ENCODE measurements at places on chromosomes 4 and X. TPM values are rescaled to one million over a fixed set of nuclear protein-coding genes. Genes with fewer than 3 reads are reported as not detected.

PPM1K gene
- total RNA-seq = 36.8 TPM

PCDH18 gene
- 93.9 TPM for total RNA-seq

C4orf50 gene
- 1.4 TPM for total RNA-seq

MAGEA4 gene
- not detected for total RNA-seq

GRCh38 chr4:108272561-108272960, 103.8 kb upstream of the LEF1 start:
- DNase-seq = no peak

GRCh38 chr4:123667496-123667895, 270.9 kb downstream of the SPRY1 start:
- DNase-seq = no peak

- DNase-seq = peak; percentile 59
These were observed 38.5 kb downstream of the ZCCHC12 start for GRCh38 chrX:118862091-118862490.

DNA sequence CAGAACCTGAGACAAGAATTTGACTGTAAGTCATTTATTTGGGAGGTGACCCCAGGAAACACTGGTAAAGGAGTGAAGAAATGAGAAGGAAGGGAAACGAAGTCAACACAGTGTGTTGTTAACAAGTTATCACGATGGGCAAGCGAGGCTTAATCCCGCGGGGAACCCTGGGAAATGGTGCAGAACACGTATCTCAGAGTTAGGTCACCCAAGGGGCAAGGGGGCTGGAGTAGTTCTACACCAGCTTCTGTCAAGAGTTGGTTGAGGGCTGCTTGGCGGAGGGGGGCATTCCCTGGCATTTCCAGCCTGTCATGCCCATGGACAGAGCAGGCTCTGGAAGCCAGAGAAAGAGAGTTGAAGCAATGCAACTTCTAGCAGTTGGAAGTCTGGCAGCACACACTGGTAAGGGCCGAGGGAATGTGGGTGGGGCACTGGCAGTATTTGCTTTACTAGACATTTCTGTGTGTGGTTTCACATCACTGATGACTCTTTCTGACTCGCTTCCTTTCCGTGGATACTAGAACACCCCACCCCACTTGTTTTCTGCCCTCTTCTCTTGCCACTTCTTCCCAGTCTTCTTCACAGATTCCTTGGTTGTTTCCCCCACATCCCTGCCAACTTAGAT, 52.2 kb upstream of the ADGRG2 start:
- peak; percentile 5 for DNase-seq

DNA sequence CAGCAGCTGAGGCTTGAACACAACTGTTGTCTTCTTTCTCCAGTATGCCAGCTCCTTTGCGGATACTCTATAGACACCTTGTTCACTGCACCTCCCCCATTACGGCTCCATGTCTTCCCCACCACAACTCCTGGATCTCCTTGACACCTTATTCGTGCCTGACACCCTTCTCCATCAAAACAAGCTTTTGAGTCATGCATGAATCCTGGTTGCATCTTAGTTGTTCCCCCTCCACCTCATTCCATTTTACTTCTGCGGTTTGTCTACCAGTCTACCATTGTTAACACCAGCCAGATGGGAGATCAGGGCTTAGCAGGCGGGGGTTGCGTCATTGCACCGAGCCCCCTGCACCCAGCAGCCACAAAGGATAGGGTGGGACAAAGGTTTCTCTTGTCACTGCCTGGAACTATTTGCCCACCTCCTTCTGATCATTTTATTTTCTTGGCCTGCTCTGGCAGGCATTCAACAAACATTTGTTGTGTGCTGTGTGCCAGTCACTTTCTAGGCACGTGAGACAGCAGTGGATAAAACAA, 2.0 kb upstream of the CDK16 start:
- no peak for DNase-seq

DNA sequence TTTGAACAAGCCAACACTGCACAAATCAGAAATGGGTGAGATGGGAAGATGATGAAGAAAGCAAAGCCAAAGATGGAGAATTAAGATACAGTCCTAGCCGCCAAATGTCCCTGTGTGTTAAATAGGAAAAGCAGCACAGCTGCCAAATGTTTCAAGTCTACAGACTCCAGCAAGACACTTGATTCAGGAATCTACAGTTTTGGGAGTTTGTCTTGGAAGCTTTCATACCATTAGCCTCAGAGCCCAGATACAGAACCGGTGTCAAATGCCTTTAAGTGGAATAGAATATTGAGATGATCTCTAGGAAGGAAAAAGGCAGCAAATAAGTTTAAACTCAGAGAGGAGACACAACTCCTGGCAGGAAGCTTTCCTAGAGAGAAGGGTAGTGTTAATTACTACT, 30.3 kb downstream of the OPHN1 start:
- no peak for DNase-seq

- DNase-seq = no peak
These were observed 252.7 kb upstream of the KCNIP4 start for GRCh38 chr4:22201256-22201655.

DNA sequence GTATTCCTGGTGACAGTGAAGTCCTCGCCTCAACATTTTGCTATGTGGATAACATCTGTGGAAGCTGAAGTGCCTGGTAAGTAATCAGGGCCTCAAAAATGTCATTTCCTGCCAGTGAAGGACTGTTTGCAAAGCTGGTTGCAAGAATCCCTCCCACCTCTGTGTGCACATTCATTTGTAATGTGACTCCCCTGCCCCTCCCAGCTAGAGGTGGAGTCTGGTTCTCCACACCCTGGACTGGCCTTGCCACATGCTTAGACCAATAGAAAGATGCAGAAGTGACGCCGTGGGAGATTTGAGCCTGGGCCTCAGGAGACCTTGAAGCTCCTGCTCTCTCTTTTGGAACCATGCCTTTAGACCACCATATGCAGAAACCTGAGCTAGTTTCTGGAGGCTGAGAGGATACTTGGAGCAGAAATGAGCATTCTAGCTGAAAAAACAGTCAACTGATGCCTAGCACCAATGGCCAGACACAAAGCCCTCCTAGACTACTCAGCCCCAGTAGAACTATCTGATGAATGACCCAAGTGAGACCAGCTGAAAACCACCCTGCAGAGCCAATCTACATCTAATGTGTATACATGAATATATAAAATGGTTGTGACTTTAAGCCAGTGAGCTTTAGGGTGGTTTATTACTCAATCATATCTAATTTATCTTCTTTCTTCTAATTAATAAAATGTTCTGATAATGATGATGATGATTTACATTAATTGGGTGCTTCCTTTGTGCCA, 47.8 kb upstream of the CRMP1 start:
- no peak for DNase-seq

- DNase-seq = peak; percentile 78
These were observed 196.0 kb upstream of the PSAPL1 start for GRCh38 chr4:7630568-7631287.

GRCh38 chr4:85591406-85592098, 116.6 kb downstream of the ARHGAP24 start:
- DNase-seq = no peak

DNA sequence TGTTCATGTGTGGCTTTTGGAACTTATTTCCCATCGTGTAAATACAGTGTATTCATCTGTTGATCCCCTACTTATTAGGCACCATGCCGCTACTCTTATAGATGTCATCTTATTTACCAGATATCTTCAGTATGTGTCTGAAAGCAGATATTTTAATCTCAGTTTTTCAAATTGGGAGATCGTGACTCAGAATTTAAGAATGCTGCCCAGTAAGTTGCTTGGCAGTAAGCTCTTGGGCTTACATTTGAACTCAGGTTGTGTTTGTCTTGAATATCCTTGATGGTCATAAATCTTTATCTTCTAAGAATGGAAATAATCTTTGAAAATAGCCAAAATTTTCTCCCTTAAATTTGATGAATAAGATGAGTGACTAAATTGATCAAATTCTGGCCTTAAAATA, 45.9 kb upstream of the RPA4 start:
- DNase-seq = peak; percentile 4

DNA sequence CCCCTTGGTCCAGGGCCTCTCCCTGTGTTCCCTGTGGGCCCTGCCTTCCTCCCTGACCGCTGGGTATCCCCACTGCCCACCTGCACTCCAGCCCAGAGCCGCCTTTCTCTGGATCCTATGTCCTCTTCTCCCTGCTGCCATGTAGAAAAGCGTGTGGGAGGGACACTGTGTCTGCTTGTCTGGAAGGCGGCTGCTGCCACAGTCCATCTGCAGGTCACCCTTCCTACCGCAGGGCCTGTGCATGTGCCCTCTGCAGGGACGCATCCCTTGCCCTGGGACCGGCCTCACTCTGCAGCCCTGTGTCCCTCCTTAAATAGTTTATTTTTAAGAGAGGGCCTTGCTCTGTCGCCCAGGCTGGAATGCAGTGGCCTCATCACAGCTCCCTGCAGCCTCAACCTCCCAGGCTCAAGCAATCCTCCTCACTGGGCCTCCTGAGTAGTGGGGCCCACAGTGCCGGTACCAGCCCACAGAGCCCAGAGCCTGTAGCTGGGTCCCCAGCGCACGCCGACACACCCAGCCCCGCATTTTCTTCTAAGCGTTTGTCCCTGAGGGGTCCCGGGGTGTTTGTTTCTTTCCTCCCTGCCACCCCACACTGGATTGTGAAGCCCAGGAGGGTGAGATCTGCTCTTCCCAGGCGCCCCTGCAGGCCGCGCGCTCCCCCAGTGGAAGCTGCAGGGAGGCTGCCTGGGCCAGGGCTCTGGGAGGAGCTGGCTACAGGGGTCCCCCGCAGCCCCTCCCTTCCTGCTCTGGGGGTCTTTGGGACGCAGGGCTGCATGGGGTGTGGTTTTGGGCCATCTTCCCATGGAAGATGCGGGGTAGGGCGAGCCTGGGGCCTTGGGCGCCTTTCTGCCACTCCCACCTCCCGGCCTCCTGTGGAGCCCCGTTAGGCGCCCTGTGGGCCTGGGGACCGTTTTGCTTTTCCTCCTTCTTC, 12.8 kb upstream of the NAT8L start:
- DNase-seq = no peak

Data from umbilical cord (tissue), 2 donors.